ENCODE measurements at places on chromosomes 5 and 9.

- no peaks in the 10 kb centered on the region for H3K27me3 ChIP-seq
- H3K4me3 ChIP-seq, result no peak overlapping the region
- H3K4me1 ChIP-seq, result no peaks in the 10 kb centered on the region
- H3K27ac ChIP-seq, result no peak overlapping the region
Measured at GRCh38 chr9:16682273-16682672, 188.2 kb downstream of the BNC2 start.

- no peaks in the 10 kb centered on the region for H3K27me3 ChIP-seq
- H3K27ac ChIP-seq, result no peak overlapping the region
- no peaks in the 10 kb centered on the region for H3K4me1 ChIP-seq
- no peaks in the 10 kb centered on the region for H3K36me3 ChIP-seq
- DNase-seq, result no peak
- H3K4me3 ChIP-seq, result no peak overlapping the region
Measured at GRCh38 chr5:91495699-91496098, 112.6 kb upstream of the ARRDC3 start.

DNA sequence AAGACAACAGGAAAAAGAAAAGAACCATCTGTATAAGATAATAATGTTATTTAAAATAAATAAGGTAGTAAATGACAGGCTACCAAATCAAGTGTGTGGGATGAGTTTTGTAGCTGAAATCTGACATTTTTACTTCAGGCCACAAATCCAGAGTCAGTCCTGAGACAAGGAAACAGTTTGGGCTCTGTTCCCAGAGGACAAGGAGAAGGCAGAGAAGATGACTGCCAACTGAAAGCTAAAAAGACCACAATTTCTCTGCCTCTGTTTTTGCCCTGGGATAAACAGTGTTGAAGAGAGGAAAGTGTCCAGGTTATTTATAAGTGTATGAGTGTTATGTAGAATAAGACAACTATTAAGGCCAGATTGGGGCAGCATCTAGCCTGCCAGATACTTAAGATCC is 180.5 kb downstream of the NFIB start:
- no peaks in the 10 kb centered on the region for H3K4me1 ChIP-seq
- no peak overlapping the region for H3K27ac ChIP-seq
- DNase-seq, result no peak
- H3K27me3 ChIP-seq, result no peaks in the 10 kb centered on the region
- no peaks in the 10 kb centered on the region for H3K36me3 ChIP-seq

- DNase-seq, result no peak
- H3K27me3 ChIP-seq, result no peaks in the 10 kb centered on the region
- no peak overlapping the region for H3K4me3 ChIP-seq
Measured at GRCh38 chr5:121088341-121088740, 624.2 kb downstream of the PRR16 start.

Data from spinal cord (tissue), 10 donors.